NCI-H1694 (cell line): ENCODE measurements at places on chromosomes 4 and X.

DNA sequence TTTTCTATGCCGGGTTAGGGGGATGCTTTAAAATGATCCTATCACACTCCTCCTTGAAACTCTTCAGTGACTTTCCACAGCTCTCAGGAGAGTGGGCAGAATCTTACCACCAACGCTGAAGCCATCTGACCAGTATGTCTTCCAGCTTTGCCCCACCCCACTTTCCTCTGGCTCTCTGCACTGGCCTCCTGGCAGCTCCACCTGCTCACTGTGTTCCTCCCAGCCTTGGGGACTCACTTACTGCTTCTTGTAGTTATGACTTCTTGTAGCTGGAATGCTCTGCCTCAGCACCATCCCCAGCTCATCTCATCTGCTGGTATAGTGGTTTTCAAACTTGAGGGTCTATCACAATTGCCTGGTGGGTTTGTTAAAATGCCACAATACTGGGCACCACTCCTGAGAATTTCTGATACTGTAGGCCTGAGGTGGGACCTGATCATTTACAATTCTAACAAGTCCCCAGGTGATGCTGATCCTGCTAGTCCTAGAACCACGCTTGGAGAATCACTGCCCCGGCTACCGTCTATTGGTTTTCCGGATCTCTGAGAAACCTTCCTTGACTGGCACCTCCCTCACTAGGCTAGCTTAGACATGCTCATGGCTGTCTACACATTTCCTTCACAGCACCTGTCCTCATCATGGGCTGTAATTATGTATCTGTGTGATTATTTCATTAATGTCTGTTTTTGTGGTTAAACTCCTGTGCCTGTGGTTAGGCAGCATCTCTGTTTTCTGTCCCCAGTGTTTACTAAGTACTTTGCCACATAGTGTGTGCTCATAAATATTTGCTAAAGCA, 152.2 kb downstream of the MGST2 start:
- DNase-seq: no peak

DNA sequence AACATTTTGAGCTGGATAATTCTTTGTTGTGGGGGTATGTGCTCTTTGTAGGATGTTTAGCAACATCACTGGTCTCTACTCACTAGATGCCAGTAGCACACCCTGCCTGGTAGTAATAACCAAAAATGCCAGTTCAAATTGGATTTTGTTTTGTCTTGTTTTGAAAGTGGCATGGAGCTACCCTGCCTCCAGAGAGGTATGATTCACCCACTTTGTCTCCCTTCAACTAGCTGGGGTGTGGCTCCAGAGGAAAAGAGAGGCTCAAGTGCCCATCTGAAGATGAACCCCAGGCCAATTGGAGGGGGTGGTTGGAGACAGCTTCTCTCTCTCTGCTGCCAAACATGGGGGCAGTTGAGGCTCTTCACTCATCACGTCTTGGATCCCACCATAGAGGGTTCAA, 34.5 kb downstream of the NIPAL1 start:
- no peak for DNase-seq

GRCh38 chr4:62899646-62900364, 1509.4 kb downstream of the TECRL start:
- DNase-seq: no peak

DNA sequence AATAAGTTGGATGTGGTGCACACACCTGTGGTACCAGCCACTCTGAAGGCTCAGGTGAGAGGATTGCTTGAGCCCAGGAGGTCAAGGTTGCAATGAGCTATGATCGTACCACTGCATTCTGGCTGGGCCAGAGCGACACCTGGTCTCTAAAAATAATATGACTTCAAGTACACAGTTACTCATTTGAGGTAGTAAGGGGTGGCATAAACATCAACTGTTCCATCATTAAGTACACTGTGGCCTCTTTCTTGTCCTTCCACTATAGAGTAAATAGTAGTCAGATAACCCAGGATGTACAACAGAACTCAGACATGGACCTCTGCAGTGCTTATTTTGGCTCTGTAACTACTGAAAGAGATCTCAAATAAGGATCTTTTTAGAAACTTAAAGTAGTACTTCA, 10.6 kb downstream of the FAM9B start:
- no peak for DNase-seq

DNA sequence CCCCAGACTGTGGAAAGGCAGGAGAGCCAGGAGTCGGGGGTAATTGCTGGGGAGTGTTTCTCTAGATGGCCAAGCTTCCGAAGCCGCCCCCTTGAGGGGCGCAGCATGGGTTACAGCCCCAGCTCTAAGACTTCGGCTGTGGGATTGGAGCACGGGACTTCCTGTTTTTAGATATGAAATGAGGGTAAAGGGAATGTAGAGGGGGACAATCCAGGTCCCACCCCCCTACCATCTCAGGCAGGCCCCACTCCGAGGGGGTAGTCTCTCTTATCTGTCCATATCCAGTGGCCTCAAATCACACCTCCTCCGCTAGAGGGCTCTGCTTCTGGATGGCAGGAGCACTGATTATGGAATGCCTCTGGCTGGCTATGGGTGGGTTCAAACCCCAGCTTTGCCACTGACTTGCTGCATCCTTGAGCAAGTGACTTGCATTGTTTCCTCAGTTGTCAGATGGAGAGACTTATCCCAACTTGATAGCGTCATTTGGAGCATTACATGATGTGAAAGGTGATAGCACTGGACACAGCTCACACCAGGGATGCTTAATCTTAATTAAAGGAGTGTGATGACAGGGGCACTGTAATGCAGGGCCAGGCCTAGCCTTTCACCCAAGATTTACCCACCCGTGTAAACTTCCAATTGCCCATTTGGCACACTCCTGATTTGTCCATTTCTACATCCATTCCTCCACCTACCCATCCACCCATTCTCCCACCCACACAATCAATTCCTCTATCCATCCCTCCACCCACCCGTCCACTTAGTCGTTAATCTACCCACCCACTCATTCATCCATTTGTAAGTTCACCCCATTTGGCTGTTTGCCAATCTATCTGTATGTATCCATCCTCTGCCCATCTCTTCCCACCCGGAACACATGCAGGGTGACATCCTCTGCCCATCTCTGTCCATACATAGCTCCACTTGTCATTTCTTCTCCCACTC, 848 bp upstream of the KCND1 start:
- DNase-seq: peak; percentile 30

- no peak for DNase-seq
These were observed 18.1 kb downstream of the TMEM175 start for GRCh38 chr4:950136-951020.

DNA sequence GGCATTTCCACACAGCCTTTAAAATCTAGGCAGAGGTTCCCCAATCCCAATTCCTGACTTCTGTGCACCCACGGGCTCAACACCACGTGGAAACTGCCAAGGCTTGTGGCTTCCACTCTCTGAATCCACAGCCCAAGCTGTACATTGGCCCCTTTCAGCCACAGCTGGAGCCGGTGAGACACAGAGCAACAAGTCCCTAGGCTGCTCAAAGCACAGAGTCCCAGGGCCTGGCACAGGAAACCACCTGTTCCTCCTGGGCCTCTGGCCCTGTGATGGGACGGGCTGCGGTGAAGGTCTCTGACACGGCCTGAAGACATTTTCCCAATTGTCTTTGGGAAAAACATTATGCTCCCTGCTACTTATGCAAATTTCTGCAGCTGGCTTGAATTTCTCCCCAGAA, 500.0 kb downstream of the FSTL5 start:
- DNase-seq: no peak

- DNase-seq: peak; percentile 26
These were observed 100.1 kb downstream of the CXXC4 start for GRCh38 chr4:104394406-104395167.

DNA sequence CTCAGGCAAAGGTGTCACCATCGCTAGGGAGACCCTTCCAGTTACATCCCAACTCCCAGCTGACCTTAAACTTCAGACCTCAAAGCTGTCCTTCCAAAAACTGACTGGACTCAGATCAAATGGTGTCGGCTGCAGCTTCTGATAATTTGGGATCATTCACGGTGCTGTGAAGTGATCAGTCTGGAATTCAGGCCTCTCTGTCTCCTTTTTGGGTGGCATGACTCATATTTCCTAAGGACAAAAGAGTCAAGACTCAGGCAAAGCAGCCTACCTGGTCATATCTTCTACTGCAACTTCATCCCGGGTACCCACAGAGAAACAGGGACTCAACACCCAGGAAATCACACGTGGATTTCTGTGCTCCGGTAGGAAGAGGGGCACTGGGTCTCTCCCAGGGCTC, 87.6 kb downstream of the SORCS2 start:
- DNase-seq: no peak

GRCh38 chrX:155070663-155070974, 317 bp downstream of the CMC4 start:
- no peak for DNase-seq

GRCh38 chr4:146522869-146523205, 1.1 kb upstream of the SLC10A7 start:
- DNase-seq: no peak

GRCh38 chr4:145075742-145076468, 22.1 kb downstream of the ANAPC10 start:
- no peak for DNase-seq

- no peak for DNase-seq
These were observed 402.7 kb downstream of the HNRNPD start for GRCh38 chr4:81971061-81971460.

- DNase-seq: no peak
These were observed 12.1 kb downstream of the TBL1X start for GRCh38 chrX:9476810-9477575.

GRCh38 chrX:109393859-109394258, 88.0 kb downstream of the GUCY2F start:
- DNase-seq: no peak

- DNase-seq: no peak
These were observed 150.3 kb downstream of the SOX3 start for GRCh38 chrX:140354431-140355120.

DNA sequence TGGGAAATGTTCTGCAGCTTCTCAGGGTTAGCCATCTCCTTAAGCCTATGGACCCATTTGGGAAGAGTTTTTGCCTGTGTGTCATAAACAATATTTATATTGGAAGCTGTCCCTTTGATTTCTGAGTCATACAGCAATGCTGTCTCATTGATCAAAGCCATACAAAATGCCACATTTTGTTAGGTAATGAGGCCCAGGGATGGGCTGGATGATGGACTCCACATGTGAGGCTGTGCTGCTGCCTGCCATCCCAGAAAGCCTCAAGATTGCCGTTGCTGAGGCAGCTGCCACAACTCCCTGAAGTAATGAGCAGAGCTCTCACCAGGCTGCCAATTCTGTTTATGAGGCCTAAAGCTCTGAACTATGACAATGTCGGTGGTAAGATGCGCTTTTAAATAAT, 12.2 kb upstream of the GJB1 start:
- no peak for DNase-seq

DNA sequence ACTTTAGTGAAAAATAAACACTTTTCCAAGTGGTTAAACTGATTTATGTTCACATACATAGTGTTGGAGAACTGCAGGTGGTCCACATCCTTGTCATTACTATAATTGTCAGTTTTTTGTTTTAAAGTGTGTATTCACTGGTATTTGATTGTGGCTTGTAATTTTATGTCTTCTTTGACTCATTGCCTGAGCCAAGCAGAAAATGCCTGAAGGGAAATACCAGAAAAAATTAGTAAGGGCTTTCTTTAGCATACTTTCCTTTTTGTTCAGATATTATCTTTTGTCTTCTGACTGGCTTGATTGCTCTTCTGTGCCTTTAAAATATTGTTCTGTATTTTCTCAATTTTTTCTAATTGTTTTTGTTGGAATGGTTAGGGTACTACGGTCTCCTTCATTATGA, 981.3 kb downstream of the C4orf33 start:
- no peak for DNase-seq

DNA sequence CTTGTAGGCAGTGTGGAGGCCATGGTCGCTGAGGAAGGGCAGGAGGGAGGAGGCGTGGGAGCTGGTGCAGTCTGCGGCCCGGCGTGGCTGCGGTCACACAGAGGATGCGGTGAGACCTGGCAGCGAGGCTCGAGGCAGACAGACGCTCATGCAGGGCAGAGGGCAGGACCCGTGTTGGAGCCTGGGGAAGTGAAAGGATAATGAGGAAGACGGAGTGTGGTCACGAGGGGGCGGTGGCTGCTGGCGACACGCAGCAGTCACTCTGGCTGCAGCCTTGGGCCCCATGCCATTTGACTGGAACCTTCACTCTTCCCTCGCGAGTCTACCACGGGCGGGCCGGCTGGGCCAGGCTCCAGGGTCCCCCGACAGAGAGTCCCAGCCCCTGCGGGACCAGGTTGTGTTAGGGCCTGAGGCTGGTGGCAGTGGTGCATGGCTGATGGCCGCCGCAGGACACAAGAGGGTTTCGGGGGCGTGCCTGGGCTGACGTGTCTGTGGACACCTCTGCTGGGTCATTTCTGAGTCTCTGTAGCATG, 68.8 kb upstream of the HGFAC start:
- DNase-seq: no peak

DNA sequence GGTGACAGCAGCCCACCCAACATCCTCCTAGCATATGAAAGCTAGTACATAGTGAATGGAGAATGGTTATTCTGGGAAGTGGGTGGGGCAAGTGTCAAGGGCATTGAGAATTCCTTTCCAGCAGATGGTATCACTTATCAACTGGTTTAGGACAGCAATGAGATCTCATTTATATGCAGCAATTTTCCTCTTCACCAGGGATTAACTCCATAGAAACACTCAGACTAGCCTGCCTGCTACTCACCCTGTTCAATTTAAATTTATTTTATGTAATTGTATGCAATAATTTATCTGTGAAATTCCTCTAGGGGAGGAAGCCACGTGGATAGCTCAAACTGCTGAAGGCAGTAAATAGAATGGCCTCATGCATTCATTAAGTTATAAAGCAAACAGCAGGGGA, 101.6 kb upstream of the MID1IP1 start:
- DNase-seq: no peak

GRCh38 chrX:40968180-40968579, 117.1 kb upstream of the USP9X start:
- DNase-seq: no peak

GRCh38 chr4:55498051-55498450, 48.7 kb downstream of the CLOCK start:
- no peak for DNase-seq

DNA sequence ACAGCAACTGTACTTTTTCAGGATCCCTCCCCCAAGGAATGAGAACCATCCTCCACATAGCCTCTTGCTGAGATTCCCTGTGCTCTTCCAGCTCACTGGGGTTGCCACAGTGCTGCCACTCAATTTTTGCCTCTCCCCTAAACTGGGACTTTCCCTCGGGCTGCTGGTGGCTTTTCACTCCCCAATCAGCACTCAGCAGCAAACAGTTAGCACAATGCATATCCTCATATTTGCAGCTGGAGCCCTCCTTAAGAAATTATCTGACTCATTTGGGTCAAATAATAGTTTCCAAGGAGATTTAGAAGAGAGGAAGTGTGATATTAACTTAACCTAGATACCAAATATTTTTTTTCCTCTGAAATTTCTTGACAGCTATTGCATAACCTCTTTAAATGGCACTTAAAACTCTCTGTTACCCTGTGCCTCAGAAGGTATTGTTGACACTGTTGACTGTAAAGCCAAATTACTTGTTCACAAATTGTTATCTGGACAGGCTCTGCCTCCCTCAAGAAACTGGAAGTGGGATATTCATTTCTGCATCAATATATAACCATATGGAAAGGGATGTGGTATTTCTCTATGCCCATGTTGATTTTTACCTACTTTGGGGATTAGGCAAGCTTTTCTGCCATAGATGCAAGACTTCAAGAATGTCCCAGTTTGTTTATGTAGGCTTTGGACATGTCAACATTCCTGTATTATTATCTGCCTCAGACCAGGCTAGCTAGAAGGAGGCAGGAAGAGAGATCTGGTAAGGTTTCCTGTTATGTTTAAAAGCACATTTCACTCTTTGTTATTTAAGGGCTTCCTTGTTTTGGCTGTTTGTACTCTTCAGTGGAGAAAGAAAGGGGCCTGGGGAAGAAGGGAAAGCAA, 58.0 kb downstream of the SEPTIN11 start:
- no peak for DNase-seq
